ENCODE measurements at places on chromosomes 6 and 20.

GRCh38 chr20:61502433-61502832 is 250.4 kb downstream of the CDH4 start:
- DNase-seq: no peak

- no peak for DNase-seq
Measured at GRCh38 chr6:17511580-17511979, 88.5 kb upstream of the FAM8A1 start.

GRCh38 chr20:23614163-23614562 is 8.4 kb upstream of the CST9 start:
- no peak for DNase-seq

- no peak for DNase-seq
Measured at GRCh38 chr6:113558966-113559365, 298.2 kb upstream of the MARCKS start.

DNA sequence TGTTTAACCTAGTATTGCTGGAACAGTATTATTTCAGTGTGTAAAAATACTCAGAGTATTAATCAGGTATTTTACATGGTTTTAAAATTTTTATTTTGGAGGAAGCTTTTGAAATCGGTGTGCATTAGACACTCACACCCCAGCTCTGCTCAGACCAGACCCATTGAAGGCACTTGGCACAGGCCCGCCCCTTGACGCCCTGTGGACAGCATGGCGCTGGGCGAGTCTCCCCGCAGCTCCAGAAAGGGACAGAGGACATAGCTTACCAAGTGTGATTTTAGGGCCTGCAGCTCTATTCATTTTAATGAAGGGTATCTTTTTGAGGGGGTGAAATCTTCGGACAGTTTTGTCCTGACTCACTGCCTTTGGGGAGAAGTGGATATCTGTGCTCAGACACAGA is 164.5 kb downstream of the CDH4 start:
- DNase-seq: no peak

- DNase-seq: no peak
Measured at GRCh38 chr20:58040447-58041290, 187.8 kb downstream of the ANKRD60 start.

GRCh38 chr6:93792746-93793145 is 373.4 kb upstream of the EPHA7 start:
- no peak for DNase-seq

DNA sequence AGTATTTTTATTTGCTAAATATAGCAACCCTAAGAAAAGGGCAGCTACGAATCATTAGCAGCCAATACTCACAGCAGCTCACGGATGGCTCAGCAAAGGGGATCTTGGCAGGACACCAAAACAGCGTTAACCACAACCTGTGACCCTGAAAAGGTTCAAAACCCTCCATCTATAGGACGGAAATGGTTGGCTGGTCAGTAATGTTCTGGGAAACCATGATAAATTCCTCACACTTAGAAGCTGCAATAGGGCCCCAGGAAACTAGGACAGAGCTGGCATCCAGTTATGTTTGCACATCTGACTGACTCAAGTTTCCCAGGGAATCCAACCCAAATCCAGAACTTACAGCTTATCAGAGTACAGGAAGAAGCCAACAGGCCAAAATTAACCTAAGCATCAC is 30.9 kb upstream of the PTPRT start:
- no peak for DNase-seq

DNA sequence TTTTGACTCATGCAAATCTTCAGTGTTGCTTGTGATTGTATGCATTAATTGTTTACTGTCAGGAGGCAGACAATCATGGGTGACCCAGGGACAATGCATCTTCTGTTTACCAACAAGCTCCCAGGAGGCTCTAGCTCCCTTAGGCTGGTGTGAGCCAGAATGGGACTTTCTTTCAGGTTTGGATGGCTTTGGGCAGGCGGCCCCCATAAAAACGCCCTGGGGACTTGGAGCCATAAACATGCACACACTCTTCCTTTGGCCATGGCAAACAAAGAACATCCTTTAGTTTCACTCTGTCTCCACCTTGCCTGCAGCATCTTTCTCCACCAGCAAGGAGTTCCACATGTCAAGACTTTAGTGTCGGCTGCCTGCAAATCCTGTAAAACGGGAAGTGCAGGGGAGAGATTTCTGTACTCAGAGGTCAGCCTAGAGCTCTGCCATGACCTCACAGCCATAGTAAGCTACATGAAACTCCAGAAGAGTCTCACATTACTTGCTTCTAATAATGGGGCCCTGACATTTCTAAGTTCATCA is 127.6 kb downstream of the MAP3K7 start:
- DNase-seq: no peak

DNA sequence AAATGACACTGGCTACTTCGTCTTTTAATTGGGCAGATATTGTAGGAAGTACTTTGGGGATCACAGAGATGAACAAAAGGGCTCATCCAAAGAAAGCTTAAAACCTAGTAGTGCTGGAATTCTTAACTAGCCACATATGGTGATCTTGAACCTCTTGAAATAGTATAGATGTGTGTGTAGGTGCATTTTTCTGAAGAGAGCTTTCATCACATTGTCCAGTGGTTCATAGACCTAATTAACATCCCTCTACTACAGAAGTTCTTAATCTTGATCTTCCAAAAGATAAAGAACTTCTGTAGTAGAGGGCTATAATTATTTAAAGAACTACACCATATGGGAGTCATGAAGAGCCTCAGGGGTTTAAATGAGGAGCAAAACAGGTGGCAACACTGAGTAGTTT is 2.3 kb upstream of the PRIM2 start:
- DNase-seq: no peak

- no peak for DNase-seq
Measured at GRCh38 chr6:143139239-143139784, 78.6 kb downstream of the AIG1 start.

- no peak for DNase-seq
Measured at GRCh38 chr6:7812623-7813022, 86.7 kb downstream of the BMP6 start.

GRCh38 chr6:259901-260508 is 32.3 kb upstream of the DUSP22 start:
- no peak for DNase-seq

DNA sequence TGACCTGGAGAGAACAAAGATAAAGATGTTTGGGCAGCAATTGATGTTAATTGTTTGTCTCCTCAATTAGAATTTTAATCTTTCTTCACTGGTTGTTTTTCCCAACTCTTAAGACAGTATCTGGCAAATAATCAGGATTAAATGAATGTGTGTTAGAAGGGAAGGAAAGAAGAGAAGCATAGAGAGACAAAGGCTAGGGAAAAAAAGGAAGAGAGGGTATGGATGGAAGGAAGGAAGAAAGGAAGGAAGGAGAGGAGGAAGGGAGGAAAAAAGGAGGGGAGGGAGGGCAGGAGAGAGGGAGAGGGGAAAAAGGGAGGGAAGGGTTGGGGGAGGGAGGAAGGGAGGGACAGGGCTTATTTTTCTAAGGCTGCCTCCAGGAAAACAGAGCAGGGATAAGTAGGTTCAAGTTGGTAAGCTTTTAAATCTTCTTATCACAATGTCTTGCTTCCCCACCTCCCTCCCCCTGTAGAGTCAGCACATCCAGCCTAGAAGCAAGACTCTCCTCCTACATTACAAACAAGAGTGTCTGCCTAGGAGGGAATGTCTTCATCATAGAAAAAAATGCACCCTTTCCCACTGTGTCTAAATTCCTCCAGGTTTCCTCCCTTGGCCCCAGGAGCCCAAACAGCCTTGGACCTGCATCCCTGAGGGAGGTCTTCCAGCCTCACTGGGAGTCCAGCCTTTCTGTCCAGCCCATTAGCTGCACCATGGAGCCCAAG is 447.8 kb upstream of the JARID2 start:
- no peak for DNase-seq
